Glomerular endothelial cell (primary cell): ENCODE measurements at places on chromosomes 6 and 20. TPM values are rescaled to one million over a fixed set of nuclear protein-coding genes. Genes with fewer than 3 reads are reported as not detected.

DNA sequence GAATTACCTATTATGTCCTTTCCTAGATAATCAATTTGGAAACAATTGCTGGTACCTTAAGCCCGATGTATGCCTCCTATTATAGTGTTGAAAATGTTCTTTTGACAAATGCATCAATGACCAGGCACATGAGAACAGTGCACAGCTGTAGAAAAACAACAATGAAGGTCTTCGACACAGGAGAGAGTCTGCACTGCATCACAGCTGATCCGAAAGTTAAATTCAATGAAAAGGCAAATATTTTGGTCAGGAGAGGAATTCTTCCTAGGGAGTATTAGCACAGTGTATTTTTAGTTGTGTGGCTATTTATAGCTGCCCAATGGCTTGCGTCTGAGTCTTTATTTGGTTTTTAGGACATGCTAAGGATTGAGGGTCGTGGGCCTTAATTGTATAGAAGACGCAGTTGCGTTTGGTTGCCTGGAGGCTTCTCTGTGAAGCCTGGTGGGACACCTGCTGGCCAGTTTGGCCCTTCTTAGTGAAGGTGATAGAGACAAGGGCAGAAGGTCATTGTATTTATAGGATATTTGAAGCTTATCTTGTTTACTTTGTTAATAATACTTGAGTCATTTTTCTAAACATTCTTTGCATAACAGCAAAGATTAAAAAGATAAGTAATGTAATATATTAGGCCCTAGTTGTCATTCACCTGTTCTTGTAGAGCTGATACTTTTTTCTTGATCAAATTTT lies 72.3 kb downstream of the CDYL start:
- DNase-seq = peak; percentile 4

DNA sequence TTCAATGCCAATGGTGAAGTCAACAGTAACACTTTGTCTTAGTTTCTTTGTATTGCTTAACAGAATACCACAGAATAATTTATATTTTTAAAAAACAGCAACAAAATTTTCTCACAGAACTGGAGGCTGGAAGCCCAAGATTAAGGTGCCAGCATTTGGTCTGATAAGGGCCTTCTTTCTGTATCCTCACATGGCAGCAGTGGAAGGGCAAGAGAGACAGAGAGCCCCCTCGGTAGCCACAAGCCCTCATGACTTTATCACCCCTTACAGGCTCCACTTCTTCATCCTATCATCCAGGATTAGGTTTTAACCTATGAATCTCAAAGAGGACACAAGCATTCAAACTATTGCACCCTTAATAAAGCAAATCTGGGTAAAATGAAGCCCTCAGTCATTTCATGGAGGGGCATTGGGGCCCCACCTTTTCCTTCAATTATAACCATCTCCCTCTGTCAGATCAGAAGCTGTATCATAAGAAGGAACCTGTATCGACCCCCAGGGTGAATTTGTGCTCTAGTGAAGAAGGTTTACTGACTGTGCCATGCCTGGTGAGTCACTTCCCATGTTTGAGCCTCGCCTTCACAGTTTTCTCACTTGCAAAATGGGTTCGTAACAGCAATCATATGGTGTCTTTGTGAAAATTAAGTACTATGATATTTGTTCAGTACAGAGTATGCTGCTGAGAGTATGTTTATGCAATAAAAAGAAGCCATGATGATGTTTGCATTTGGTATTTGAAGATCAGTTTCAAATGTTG lies 178.2 kb downstream of the LRFN2 start:
- DNase-seq = no peak

GRCh38 chr6:15370733-15371671 lies 125.1 kb downstream of the JARID2 start:
- DNase-seq = no peak

DNA sequence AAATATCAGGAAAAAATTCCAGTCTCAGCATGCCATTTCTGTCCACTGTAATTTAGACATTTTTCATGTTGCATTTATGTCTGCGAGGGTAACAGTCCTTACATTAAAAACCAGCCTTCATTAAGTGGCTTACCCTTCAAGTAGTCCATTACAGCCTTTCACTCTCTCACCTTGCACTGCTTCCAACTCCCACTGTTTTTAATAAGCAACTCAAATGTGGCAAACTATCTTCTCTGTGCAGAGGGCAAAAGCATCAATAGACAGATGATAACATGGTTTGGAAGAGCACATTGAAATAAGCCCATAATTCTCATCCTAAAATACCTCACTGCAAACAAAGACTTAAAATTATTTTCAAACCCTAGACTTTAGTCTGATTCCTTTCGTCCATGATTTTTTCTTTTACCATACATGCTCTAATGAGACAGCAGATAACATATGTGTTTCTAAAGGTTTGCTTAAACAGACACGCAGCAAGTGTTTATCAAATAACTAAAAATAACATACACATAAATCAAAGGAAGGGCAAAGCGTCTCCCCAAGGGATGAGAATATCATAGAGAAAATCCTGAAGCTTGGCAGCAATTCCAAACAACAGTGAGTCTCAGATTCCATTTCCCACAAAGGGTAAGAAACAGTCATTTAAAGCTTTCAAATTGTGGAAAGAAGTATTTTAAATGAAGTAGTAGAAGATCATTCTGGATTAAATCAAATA lies 130.4 kb downstream of the PTPRK start:
- DNase-seq = no peak

- no peak for DNase-seq
Measured at GRCh38 chr20:53768329-53768728, 174.7 kb upstream of the ZNF217 start.

Gene OPRM1
- not detected in 2 replicates for total RNA-seq

Gene SLCO4A1
- total RNA-seq = 7.3 and 7.9 TPM in 2 replicates

Gene SLC22A1
- total RNA-seq = not detected in 2 replicates
